ENCODE measurements at places on chromosomes 2 and 18.

DNA sequence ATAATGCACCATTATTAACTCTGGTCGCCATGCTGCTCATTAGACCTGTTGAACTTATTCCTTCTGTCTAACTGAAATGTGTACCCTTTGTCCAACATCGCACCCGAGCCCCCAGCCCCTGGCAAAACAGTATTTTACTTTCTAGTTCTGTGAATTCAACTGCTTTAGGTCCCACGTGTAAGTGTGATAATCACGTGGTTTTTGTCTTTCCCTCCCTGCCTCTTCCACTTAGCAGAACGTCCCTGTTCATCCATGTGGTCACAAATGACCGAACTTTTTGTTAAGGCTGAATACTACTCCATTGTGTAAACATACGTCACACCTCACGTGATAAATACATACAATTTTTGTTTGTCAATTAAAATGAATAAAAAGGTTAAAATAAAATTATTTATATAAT lies 826.9 kb downstream of the DCDC2C start:
- no peak for DNase-seq

GRCh38 chr18:45557287-45557686 lies 58.0 kb upstream of the SLC14A2 start:
- no peak for DNase-seq

- no peak for DNase-seq
These were observed 118.6 kb downstream of the ANKRD44 start for GRCh38 chr2:197191940-197192322.

DNA sequence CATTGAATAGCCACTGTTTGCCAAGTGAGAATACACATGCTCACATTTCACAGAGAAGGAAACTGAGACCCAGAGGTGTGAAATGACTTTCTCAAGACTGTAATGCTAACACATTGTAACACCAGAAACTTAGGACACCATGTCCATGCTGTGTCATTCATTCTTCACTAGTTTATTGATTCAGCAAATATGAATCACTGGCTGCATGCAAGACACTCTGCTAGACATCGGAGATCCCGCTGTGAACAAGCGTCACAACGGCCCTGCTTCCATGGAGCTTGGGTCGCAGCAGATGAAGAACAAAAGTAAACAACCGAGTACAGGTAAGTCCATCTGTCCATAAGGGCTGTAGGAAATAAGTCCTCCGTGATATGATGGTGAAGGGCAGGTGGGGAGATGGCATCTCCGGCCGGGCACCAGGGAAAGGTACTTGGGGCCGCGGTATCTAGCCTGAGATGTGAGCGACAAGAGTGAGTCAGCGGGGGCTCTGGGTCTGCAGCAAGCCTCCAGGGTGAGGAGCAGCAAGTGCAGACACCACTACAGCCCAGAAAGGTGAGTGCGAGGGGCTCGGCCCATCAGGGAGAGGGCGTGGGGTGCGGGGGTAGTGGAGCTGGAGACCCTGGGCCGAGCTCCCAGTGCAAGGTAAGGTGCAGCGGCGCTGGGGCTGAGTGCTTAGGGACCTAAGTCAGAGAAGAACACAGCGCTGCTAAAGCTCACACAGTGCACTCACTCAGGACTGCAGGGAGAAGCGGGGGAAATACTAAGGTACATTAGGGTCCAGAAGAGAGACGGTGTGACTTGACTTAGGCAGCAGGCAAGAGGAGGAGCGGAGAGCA lies 391.2 kb downstream of the FBXO15 start:
- DNase-seq: no peak

GRCh38 chr2:218962859-218963492 lies 3.5 kb downstream of the CDK5R2 start:
- DNase-seq: no peak

GRCh38 chr18:78813936-78814710 lies 165.5 kb upstream of the SALL3 start:
- DNase-seq: no peak

DNA sequence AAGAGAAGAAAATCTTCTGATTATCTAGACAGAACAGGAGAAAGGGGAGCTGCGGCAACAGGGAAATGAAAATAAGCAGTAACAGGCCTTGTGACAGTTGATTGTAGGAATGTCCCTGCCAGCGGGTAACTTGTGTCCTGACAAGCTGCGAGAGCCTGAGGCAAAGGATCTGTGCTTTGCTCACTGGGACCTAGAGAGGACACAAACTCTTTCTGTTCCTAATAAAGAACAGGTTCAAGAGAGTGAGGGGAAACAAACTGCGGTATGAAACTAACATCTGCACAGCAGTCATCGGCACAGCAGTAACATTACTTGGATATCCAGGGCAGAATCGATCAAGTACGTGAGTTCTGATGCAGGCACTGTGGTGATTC lies 103.7 kb upstream of the THOC1 start:
- no peak for DNase-seq

All from activated CD8-positive, alpha-beta memory T cell treated with anti-CD3 and anti-CD28 coated beads for 4 hours (primary cell).